Prostate gland (tissue), 2 donors: ENCODE measurements at places on chromosomes 12 and 14. TPM values are rescaled to one million over a fixed set of nuclear protein-coding genes. Genes with fewer than 3 reads are reported as not detected.
A peak's percentile ranks its signal among the peaks of the same experiment; 100 is the strongest.

Gene KCNC2
- 3.0 TPM for total RNA-seq

GRCh38 chr14:101556566-101557320 is 4.6 kb upstream of the DIO3 start:
- H3K36me3 ChIP-seq: no peaks in the 10 kb centered on the region
- no peak overlapping the region for H3K27ac ChIP-seq
- DNase-seq: no peak
- no peak overlapping the region for H3K4me3 ChIP-seq
- peaks cover 5% of the 10 kb centered on the region for H3K27me3 ChIP-seq

DNA sequence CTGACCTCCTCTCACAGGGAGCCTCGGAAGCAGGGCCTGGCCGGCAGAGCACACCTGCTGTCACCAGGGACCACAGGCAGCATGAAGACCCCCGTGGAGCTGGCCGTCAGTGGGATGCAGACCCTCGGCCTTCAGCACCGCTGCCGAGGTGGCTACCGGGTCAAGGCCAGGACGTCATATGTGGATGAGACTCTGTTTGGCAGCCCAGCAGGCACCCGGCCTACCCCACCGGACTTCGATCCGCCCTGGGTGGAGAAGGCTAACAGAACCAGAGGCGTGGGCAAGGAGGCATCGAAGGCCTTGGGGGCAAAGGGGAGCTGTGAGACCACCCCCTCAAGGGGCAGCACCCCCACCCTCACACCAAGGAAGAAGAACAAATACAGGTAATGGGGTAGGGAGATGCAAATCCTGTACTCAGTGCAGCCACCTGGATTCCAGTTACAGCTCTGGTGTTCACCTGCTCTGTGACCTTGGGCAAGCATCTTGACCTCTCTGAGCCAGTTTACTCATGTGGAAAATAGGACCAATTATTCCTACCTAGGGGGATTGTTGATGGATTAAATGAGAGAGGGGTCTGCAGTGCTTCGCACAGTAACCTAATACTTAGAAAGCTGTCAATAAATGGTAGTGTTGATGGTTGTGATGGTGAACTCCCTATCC is 1.3 kb downstream of the RITA1 start:
- no peaks in the 10 kb centered on the region for H3K4me1 ChIP-seq
- no peak overlapping the region for H3K4me3 ChIP-seq
- DNase-seq: no peak
- no peak overlapping the region for H3K27ac ChIP-seq
- H3K36me3 ChIP-seq: no peaks in the 10 kb centered on the region

DNA sequence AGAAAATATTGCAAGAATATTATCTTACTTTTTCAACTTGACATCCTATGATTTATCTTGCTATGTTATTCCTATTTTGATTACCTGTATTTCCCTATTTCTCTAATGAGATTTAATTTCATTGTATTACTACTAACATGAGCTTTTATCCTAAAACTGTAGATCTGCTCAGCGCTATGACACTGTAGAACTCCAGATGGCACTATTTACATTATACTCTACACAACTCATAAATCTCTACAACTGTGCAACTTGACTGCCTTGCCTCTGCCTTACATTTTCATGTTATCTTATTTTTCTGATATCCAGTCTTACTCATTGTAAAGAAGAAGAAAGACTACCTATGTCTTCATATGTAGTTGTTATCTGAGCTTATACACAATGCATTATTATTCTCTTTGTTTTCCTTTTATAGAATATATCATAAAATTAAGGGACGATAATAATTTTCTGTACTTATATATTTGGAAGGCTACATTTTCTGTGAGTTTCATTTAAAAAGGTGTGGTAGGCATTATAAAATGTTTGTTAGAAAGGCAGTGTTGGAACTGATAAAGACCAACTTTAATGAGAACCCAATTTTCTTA is 24.1 kb downstream of the NUP37 start:
- H3K4me3 ChIP-seq: no peak overlapping the region
- no peak overlapping the region for H3K27ac ChIP-seq
- H3K27me3 ChIP-seq: no peaks in the 10 kb centered on the region
- DNase-seq: no peak
- H3K36me3 ChIP-seq: no peaks in the 10 kb centered on the region

- H3K4me1 ChIP-seq: no peaks in the 10 kb centered on the region
- no peaks in the 10 kb centered on the region for H3K27me3 ChIP-seq
- no peak for DNase-seq
- H3K4me3 ChIP-seq: no peak overlapping the region
- H3K27ac ChIP-seq: no peak overlapping the region
Measured at GRCh38 chr12:30457621-30458289, 237.9 kb downstream of the IPO8 start.

DNA sequence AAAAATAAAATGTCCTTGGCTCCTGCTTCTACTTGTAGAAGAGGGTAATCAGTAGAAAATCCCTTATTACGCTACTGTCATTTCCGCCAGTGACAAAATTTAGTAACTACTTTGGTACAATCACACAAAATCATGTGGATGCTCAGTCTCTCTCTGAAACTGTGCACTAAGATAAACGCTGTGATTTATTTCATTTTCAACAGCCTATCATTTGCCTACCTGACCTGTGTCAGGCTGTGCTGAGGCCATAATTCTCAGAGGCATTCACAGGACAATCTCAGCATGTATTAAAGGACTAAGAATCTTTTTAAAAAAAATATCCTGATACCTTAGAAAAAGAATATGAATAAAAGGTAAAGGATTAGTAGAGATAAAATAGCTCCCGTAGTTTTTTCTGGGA is 226.0 kb downstream of the RASSF9 start:
- H3K36me3 ChIP-seq: no peaks in the 10 kb centered on the region
- no peak overlapping the region for H3K27ac ChIP-seq
- H3K27me3 ChIP-seq: no peaks in the 10 kb centered on the region
- no peaks in the 10 kb centered on the region for H3K4me1 ChIP-seq
- DNase-seq: no peak
- no peak overlapping the region for H3K4me3 ChIP-seq

GRCh38 chr14:90608281-90608680 is 207.9 kb downstream of the TTC7B start:
- no peak for DNase-seq
- no peaks in the 10 kb centered on the region for H3K27me3 ChIP-seq
- H3K27ac ChIP-seq: no peak overlapping the region
- H3K36me3 ChIP-seq: no peaks in the 10 kb centered on the region

Gene IAPP
- total RNA-seq: not detected

DNA sequence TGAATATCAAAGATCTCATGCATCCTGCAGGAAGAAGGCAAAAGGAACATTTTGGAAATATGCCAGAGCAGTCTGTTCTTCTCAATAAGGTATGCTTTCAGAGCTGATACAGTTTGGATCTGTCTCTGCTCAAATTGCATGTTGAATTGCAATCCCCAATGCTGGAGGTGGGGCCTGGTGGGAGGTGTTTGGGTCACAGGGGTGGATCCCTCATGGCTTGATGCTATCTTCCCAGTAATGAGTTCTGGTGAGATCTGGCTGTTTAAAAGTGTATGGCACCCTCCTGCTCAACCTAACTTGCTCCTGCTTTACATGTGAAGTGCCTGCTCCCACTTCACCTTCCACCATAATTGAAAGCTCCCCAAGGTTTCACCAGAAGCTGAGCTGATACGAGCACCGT is 76.6 kb downstream of the RIN3 start:
- no peak for DNase-seq
- no peaks in the 10 kb centered on the region for H3K4me1 ChIP-seq
- no peak overlapping the region for H3K4me3 ChIP-seq
- no peaks in the 10 kb centered on the region for H3K36me3 ChIP-seq
- H3K27me3 ChIP-seq: no peaks in the 10 kb centered on the region
- no peak overlapping the region for H3K27ac ChIP-seq

Gene ZNF410
- total RNA-seq: 47.7 TPM

DNA sequence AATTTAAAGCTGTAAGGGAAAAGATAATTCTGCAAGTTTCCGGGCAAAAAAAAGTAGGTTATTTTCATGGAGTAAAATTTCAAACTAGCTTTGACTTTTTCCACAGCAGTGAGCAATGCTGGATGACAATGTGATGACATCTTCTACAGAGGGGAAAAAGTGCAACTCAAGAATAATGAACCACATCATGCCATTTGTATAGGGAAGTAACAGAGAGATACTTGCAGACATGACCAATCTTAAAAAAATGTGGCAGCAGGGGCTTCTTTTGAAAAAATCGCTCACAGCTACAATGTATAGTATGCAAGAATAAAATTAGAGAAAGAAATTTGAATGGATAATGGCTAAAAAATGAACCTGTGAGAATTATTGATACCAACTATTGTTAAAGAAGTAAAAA is 115.5 kb downstream of the DHRS2 start:
- H3K36me3 ChIP-seq: no peaks in the 10 kb centered on the region
- no peak overlapping the region for H3K4me3 ChIP-seq
- H3K4me1 ChIP-seq: no peaks in the 10 kb centered on the region
- no peaks in the 10 kb centered on the region for H3K27me3 ChIP-seq

DNA sequence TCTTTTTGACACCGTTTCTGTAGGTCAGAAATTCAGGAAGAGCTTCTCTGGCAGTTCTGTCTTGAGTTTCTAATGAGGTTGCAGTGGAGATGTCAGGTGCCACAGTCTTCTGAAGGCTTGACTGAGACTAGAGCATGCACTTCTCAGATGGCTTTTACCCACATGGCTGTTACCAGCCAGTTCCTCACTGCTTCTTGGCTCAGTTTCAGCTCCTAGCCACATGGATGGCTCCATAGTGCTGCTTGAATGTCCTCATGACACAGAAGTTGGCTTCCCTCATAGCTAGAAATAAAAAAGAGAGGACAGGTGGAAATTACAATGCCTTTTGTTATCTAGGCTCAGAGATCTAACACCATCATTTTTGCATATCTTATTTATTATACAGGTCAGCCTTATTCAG is 38.1 kb upstream of the SLC2A13 start:
- H3K4me3 ChIP-seq: no peak overlapping the region
- H3K27me3 ChIP-seq: no peaks in the 10 kb centered on the region
- no peaks in the 10 kb centered on the region for H3K36me3 ChIP-seq
- H3K27ac ChIP-seq: no peak overlapping the region
- no peaks in the 10 kb centered on the region for H3K4me1 ChIP-seq

DNA sequence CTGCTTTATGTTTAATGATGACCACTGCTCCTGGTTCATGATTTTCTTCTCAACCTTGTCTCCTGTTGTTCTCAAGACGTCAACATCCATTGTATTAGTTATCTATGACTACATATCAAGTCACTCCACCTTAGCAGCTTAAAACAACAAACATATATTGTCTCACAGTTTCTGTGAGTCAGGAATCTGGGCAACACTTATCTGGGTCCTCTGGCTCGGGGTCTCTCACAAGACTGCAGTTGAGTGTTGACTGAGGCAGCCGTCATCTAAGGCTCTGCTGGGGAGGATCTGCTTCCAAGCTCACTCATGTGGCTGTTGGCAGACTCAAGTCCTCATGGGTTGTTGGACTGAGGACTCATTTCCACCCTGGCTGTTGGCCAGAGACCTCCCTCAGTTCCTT is 27.3 kb upstream of the FRS2 start:
- DNase-seq: no peak
- H3K27ac ChIP-seq: no peak overlapping the region
- H3K4me1 ChIP-seq: no peaks in the 10 kb centered on the region
- no peaks in the 10 kb centered on the region for H3K36me3 ChIP-seq
- no peak overlapping the region for H3K4me3 ChIP-seq

GRCh38 chr12:106889326-106889725 is 66.4 kb upstream of the TMEM263 start:
- H3K4me3 ChIP-seq: no peak overlapping the region
- H3K4me1 ChIP-seq: no peaks in the 10 kb centered on the region
- no peak overlapping the region for H3K27ac ChIP-seq
- DNase-seq: no peak
- H3K36me3 ChIP-seq: no peaks in the 10 kb centered on the region

Gene SRSF5
- 338 TPM for total RNA-seq

GRCh38 chr12:111635524-111635923 is 36.4 kb upstream of the ATXN2 start:
- H3K4me3 ChIP-seq: no peak overlapping the region
- no peaks in the 10 kb centered on the region for H3K27me3 ChIP-seq
- H3K36me3 ChIP-seq: no peaks in the 10 kb centered on the region
- H3K27ac ChIP-seq: peak overlapping the region; percentile 57

DNA sequence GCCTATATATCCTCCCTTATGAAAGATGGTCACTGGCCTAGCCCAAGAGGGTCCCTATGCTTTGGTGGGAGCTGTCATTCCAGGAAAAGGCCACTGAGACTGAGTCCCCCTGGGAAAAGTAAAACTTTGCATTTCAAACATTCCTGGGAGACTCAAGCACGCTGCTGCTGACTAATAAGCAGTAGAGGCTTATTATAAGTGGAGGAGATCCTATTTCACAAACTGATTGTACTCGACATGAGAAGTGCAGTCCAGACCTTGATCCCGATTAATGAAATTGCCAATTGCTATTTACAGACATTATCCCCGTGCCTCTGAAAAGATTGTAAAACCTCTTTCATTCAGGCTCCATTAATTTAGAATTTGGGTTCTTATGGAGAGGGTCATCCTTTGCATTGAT is 96.6 kb downstream of the EMP1 start:
- no peak overlapping the region for H3K4me3 ChIP-seq
- no peaks in the 10 kb centered on the region for H3K4me1 ChIP-seq
- H3K36me3 ChIP-seq: no peaks in the 10 kb centered on the region
- H3K27me3 ChIP-seq: no peaks in the 10 kb centered on the region

GRCh38 chr14:23910101-23910875 is 43.3 kb upstream of the DHRS4 start:
- H3K36me3 ChIP-seq: no peaks in the 10 kb centered on the region
- DNase-seq: no peak
- H3K27ac ChIP-seq: no peak overlapping the region
- H3K4me3 ChIP-seq: no peak overlapping the region

Gene GLRX5
- 93.0 TPM for total RNA-seq

DNA sequence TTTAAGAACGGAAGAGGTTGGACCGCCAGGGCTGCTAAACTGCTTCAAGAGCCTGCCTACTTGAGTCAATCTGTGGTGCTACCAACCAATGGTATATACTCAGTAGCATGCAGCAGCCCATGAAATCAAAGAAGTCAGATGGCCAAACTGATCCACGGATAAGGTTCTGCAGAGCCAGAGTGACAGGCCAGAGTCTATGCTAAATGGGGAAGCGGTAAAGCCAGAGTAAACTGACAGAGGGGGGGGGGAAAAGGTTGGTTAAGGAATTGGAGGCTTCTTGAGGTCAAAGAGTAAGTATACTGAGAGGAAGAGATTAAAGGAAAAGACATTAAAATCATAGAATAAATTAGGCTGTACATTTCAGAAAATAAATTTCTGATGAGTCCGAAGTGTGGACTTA is 15.4 kb upstream of the SLC6A13 start:
- no peaks in the 10 kb centered on the region for H3K36me3 ChIP-seq
- no peak overlapping the region for H3K27ac ChIP-seq
- no peaks in the 10 kb centered on the region for H3K4me1 ChIP-seq
- no peak overlapping the region for H3K4me3 ChIP-seq
- no peak for DNase-seq

Gene WNK1
- 223 TPM for total RNA-seq

Gene CDH24
- 4.0 TPM for total RNA-seq
